ENCODE measurements at places on chromosomes 7 and 10.
A peak's percentile ranks its signal among the peaks of the same experiment; 100 is the strongest.

DNA sequence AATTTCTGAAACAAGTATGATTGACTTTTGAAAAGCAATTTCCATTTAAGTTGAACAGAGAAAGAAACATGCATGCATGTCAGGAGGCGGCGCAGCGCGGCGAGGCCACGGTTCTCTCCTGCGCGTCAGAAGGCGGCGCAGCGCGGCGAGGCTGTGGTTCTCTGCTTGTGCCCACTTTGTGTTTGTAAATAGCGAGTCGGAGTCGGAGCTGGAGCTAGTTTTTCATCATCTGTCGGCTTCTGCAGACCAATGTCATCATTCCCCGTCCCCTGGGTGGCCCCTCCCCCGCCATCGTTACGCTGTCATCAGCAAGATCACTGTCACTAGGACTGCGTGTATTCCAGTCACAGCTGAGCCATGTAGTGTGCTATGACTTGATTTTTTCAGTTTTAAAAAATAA, 49.2 kb downstream of the INPP5A start:
- DNase-seq, result no peak

DNA sequence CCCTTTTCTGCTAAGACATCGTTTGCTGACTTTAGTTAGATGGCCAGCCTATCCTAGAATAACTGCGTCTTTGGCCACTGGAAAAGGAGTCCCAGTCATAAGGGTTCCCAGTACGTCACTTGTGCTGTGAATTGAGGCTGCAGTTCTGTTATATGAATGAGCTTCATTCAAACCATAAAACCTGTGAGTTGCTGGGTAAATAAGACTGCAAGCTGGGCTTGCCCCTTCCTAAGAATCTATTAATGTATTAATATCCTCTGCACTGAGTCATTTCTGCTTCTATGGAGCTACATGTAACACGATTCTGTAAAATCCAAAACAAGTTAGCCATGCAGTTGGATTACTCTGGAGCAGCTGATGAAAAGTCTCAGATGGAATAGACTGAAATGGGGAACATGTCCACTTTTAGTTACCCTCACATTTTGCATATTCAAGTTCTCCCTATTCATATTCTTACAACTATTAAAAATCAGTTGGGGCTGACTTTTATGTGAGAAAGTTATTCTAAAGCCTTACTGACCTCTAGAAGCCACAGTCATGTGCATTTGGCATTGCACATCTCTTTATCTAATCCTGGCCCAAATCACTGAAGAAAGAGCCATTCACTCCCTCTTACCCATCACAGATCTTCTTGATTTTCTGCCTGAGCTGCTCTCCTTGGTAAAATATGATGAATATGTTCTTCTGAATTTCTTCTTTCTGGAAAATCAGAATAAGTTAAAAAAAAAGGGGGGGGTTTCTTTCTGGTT, 41.8 kb upstream of the TMEM213 start:
- no peak for DNase-seq

DNA sequence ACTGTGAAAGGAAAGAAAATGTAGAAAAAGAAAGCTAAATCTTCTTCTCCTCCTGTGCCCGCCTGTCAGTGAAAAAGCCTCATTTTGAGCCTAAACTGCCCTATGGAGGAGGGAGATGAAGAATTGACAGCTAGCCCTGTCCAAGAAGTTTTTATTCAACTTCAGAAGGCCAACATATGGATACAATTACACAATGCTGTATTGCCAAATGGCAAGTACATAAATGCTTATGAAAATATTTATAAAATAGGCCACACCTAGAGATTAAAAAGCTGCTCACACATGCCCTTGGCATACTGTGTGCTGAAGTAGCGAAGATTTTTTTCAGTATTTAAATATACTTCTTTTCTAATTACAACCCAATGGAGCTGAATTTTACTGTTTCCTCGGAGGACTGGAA, 65.1 kb upstream of the NEBL start:
- no peak for DNase-seq

- no peak for DNase-seq
These were observed 730.9 kb downstream of the GRID1 start for GRCh38 chr10:85635650-85636049.

- peak; percentile 59 for DNase-seq
These were observed 340.3 kb downstream of the FRMD4A start for GRCh38 chr10:13990392-13990805.

DNA sequence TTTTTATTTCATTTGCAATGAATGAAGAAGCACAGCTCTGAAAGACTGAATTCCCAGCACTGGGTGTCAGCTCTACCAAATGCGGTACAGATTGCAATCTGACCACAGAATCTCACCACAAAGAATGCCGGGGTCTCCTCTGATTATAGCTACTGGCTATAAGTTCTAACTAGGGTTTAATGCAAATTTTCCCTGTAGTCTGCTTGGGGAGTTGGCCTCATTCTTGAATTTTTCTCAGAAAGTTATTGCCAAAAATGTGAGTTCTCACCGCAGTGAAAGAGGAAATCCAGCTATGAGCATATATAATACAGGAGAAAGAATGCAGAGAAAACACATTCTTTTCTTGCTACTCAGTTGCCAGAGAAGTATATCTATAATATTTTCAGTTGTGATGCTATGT, 1255.7 kb upstream of the LRRTM3 start:
- peak; percentile 42 for DNase-seq

- DNase-seq, result no peak
These were observed 166.2 kb upstream of the FZD8 start for GRCh38 chr10:35808344-35808743.

DNA sequence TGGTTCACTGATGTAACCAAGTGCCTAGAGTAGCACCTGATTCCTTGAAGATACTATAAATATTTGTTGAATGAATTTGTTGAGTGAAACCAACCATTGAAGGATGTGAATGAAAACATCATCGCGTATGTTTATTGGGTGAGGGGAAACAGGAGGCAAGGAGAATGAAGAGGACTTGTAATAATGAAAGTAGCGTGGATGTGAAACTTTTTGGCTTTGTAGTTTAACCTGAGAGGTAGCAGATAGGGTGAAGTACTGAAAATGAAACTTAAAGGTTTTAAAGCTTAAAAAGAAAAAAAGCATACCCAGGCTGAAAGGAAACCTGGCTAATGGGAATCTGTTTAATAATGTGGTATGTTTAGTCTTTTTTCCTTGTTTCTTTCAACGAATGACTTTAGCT, 5.2 kb downstream of the CCNY start:
- DNase-seq, result no peak

DNA sequence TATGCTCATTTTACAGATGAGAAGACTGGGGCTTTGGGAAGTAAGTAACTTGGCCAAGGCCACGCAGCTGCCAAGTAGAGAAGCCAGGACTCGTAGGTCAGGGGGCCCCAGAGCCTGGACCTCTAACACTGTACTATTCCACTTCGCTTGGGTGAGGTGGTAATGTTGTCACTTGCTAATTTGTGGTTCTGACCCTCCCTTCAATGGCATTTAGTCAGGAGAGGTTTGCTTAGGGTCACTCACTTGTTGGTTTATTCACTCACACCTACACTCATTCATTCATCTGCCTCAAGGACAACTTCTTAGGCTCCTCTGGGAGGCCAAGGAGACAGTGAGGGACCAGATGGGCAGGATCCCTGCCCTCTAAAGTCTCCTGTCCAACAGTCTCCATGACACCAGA, 21.3 kb downstream of the BTBD16 start:
- no peak for DNase-seq

DNA sequence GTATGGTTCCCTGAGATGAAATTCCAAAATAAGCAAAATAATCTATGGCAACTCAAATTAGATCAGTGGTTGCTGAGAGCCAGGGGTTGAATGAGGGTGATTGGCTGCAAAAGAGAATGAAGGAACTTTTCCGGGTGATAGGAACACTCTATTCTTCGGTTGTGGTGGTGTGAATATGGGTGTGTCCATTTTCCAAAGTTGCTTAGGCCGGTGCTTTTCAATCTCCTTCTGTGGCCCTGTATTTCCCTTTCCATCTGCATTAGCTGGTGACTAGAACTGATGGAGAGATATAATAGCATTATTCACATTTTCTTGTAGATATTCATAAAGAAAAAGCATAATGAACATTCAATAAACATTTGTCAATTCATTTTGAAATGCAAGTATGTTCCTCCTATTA, 382.9 kb downstream of the TFEC start:
- no peak for DNase-seq

DNA sequence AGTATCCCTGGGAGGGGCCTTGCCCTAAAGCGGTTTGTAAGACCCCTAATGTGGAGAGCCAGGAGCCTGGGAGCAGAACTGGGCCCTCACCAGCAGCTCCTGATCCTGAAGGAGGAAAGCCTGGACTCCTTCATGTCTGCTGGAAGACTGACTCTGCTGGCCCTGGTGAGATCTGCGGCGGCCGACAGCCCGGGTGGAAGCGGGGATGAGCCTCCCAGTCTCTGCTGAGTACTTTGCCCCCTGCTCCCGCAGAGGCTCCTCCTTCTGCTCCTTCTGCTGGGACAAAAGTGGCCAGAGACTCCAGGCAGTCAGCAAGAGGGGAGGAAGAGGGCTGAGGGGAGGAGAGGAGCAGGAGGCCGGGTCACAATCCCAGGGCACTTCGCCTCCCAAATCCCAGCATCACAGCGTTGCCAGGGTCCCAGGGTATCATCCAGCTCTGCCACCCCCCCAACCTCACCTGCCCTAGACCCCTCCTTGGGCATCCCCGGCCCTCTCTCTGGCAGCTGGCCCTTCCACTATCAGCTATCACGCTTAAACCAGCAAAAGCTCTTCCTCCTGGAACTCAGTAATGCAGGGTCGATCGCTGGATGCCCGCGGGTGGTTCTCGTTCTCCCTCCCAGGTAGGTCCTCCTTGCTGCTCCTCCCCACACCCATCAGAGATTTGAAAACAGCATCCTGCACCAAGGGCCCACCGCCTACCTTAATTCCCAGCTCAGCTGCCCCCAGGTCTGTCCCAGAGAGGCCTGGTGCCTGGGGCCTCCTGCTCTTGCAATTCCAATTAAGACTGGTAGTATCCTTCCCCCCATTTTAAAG, 7.9 kb downstream of the TBATA start:
- DNase-seq, result no peak

DNA sequence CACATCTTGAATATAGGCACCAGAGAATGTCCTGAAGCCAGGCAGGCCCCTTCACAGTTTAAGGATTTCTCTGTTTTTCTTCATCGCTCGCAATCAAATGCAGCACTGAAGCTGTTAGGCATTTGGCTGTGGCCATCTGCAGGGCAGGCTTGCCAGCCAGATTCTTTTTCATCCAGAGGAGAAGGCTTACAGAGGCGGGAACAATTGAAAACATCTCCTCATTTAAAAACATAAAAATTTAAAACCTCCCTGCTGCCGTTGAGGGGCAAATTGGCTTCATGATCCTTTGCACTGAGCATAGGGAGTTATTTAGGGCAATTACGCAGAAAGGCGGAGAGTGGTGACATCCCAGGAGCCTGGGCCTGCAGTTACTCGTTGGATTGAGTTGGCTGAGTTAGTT, 500.0 kb downstream of the TYW1 start:
- no peak for DNase-seq

- DNase-seq, result no peak
These were observed 255.5 kb downstream of the MAD1L1 start for GRCh38 chr7:1977059-1977875.

DNA sequence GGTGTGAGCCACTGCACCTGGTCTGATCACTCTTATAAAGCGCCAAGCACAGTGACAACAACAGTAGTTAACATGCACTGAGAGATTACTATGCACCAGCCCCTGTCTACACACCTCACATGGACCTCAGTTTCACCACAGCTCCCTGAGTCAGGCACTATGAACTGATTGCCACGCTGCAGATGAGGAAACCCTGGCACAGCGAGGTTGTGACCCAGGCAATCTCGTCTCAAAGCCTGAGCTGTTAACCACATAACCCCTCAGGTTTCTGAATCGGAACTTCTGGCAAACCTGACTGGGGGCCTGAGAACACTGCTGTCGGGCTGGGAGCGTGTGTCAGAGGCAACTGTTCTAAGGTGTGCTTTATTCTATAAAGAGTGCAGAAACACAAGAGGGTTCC, 150.8 kb downstream of the RNF216 start:
- peak; percentile 53 for DNase-seq

- DNase-seq, result no peak
These were observed 2.9 kb downstream of the SLC16A12 start for GRCh38 chr10:89532476-89532875.

- no peak for DNase-seq
These were observed 6.5 kb downstream of the BTBD16 start for GRCh38 chr10:122277526-122278136.

- DNase-seq, result no peak
These were observed 28.3 kb downstream of the HIPK2 start for GRCh38 chr7:139749545-139749944.

- no peak for DNase-seq
These were observed 158.5 kb downstream of the PTPRN2 start for GRCh38 chr7:158428837-158429753.

- DNase-seq, result no peak
These were observed 54.0 kb downstream of the DNAH11 start for GRCh38 chr7:21596801-21597200.

- DNase-seq, result no peak
These were observed 990 bp downstream of the CALML3 start for GRCh38 chr10:5525561-5526341.

- peak; percentile 50 for DNase-seq
These were observed 26.7 kb upstream of the OTUD1 start for GRCh38 chr10:23412223-23412622.

- no peak for DNase-seq
These were observed 1.5 kb downstream of the ABCB4 start for GRCh38 chr7:87473986-87474385.

GRCh38 chr7:104998040-104998752, 15.8 kb upstream of the KMT2E start:
- DNase-seq, result no peak

GRCh38 chr10:105807935-105808587, 1167.0 kb downstream of the SORCS3 start:
- no peak for DNase-seq

DNA sequence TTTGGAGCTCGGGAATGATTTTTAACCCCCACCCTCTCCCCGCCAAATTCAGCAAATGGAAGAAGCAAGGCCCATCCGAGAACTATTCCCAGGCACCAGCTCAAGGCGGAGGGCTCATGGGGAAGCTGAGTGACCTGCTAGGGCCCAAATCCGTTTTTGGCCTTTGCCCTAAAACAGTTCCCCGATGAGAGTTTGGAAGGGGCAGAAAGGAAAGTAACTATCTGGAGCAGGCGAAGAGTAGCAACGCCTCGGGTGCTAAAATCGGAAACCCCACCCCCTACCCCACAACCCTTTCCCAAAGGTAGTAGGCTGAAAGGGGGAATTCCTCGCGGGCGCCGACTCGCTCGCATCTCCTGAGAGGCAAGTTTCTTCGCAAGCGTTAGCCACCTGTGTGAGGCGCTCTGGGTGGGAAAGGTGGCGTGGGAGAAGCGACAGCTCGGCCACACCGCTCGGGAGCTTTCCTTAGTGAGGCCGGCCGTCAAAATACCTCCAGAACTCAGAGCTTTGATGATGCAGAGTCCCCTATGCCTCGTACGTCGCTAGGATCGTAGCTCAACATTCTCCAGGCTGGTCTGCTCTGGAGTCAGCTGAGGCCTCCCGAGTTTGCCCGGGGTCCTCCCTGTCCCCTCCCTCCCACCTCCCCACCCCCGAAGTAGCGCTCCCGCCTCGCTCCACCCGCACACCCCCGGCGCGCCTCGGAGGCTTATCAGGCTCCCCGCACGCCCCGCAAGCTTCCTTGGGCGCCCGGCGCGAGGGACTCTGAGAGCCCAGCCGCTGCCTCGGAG, 642 bp upstream of the PRKG1 start:
- peak; percentile 43 for DNase-seq

GRCh38 chr7:38840736-38841460, 68.1 kb downstream of the VPS41 start:
- peak; percentile 77 for DNase-seq

- no peak for DNase-seq
These were observed 22.5 kb downstream of the FKBP6 start for GRCh38 chr7:73350306-73351068.

- peak; percentile 23 for DNase-seq
These were observed 75.8 kb downstream of the OR13A1 start for GRCh38 chr10:45239642-45240041.

Data from ELR (cell line).